ENCODE measurements at places on chromosomes 4 and X. TPM values are rescaled to one million over a fixed set of nuclear protein-coding genes. Genes with fewer than 3 reads are reported as not detected.
A peak's percentile ranks its signal among the peaks of the same experiment; 100 is the strongest.

Gene QDPR
- polyA plus RNA-seq: 83.1 TPM

Gene GBA3
- polyA plus RNA-seq: not detected

Gene NDST4
- polyA plus RNA-seq: not detected

Gene LRRC66
- polyA plus RNA-seq: 0.08 TPM

Gene MAGEB2
- polyA plus RNA-seq: 2.7 TPM

DNA sequence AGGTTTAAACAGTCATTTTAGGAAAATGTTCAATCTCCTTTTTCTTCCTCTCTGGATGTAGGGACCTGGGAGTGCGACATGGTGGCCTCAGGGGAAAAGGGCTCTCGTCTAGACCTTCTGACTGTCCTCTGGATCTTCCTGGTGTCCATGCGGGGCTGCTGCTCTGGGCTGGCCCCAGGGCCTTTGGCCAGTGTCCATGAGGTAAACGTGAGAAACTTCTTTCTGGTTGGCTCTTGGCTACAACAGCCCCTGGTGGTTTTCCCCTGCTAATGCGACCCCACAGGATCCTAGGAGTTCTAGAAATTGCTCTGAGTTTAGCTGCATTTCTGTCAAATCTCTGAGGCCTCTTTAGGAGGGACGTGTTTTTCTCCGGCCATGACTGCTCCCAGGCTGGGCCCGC is 85.7 kb downstream of the MFAP3L start:
- DNase-seq: peak; percentile 27

- no peak for DNase-seq
These were observed 79.4 kb upstream of the SMIM10 start for GRCh38 chrX:134911348-134911747.

DNA sequence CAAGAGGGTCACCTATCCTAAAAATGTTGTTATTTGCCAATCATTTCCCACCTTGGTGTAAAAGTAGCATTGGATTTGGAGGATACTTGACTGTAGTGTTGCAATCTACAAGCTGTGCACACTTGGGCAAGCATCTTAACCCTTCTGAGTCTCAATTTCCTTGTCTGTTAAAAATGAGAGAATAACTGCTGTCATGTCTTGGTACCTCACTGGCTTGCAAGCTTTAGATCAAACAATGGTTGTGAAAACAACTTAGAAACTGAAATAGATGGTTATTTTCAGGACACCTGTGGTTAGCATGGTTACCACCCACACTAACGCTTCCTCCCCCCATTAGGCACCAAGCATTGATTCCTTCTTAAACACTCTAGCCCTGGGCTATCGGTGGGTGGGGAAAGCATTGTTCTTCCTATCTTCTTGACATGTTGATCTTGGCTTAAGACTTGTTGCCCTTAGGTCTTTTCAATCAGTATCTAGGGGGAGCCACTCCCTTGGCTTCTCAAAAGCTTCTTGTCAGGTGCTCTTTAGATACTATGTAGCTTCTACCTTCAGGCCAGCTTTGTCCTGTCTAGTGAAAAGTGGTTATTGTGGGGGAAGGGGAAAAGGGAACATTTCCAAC is 10.6 kb upstream of the AMOT start:
- no peak for DNase-seq

- DNase-seq: no peak
These were observed 35.2 kb downstream of the SLC10A7 start for GRCh38 chr4:146486565-146486964.

DNA sequence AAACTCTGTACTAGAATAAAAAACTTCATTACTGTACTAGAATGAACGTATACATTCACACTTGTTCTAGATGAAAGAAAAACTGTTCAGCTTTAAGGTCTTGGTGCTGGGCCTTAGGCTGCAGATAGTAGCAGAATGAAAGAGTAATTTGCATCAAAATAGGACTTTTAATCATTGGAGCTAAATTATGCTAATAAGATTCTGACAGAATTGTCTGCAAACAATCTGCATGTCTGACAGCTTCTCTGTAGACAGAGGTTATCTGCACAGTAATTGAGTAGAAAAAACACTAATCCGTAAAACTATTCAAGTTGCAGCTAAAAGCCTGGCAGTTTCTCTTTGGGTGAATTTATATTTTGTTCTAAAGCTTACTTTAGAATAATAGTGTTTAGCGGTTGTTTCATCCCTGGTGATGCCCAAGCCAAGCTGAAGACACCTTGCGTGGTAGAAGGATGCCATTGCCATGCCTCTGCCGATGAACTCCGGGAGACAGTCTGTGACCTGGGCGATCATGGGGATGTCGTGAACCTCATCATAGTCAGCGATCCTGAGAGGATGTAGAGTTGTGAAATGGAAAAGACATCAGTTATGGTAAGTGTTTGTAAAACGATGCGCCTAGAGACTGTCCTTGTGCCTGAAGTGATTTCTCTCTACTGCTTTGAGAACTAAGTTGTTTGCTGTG is 25.3 kb downstream of the LRP2BP start:
- no peak for DNase-seq

DNA sequence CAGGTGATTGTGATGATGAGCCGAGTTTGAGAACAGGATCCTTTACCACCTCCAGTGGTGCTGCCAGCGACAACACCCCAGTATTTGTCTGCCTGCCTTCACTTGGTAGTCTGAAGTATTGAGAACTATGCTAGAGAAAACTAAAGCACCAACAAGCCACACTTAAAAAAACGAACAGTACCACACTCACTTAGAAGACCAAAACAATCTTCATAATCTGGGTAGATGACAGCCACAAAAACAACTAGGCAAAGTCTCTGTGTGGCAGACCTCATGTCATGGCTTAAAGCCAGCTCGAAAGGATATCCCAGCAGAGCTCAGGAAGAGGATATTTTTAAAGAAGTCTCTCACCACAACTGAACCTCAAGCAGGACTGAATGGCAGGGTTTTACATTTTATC is 236.0 kb downstream of the GPC3 start:
- no peak for DNase-seq

DNA sequence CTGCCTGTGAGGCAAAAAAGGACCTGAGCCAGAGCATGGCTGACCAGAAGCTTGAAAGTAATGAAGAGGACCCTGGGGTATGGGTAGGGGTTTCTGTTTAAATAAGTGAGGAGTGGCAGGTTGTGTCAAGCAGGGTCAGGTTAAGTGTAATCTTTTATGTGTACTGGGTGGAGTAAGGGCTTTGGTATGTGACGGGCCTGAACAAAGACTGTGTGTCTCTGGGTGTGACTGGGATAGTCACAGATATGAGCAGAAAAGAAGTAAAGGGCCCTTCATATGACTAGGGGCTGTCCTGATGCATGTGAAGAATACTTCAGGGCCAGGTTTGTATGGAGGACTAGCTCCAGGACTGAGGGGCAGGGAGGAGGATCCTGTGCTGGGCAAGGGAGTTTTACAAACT is 82.4 kb downstream of the ITIH6 start:
- DNase-seq: no peak

DNA sequence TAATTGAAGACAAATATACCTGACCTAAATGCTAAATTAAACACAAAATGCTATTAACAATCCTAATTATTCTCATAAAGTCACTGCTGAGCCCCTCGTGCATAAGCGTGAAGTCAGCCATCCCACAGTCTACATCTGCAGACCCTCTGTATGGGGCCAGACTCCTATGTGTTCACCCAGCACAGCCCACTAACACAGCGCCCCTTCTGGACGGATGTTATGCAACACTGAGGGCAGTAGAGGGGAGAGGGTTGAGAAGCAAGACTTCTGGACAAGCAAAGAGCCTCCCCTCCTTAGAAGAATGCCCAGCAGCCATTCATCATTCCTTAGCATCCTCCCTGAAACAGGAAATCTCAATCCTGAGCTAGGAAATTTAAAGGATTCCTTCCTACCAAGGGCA is 7.9 kb downstream of the TRPC3 start:
- peak; percentile 48 for DNase-seq

- DNase-seq: no peak
These were observed 1873.7 kb upstream of the IGFBP7 start for GRCh38 chr4:58983887-58984286.
